K562 (cell line): ENCODE measurements at places on chromosomes 16 and 17. TPM values are rescaled to one million over a fixed set of nuclear protein-coding genes. Genes with fewer than 3 reads are reported as not detected.
A peak's percentile ranks its signal among the peaks of the same experiment; 100 is the strongest.

Gene SLC13A5
- total RNA-seq, result 0.04 and 0.09 TPM in 2 replicates

Gene TOX3
- total RNA-seq, result 0.18 TPM in 1 of 2 replicates, not detected in the other

DNA sequence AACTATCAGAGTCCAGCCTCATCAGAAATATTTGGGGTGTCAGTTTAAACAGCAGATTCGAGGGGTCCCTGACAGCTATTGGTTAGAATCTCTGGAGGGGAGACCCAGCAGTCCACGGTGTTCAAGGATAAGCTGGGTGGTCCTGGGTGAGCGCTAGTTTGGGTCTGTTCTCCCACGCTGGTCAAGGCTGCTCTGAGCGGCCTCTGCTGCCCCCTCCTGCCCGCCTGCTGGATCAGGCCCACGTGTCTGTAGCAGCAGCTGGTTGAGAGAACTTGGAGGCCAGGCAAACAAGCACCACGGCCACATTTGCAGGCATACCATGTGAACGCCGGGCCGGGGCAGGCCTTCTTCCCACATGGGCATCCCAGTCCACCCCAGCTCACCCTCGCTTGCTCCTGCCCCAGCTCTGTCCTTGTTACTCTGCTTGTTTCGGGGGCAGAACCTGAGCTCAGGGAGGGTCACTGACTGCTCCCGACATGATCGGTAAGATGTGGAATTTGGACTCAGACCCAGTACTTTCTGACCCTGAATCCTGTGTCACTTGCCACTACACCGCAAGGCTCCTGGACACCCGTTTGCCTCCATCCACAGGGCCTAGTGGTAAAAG, 7.4 kb downstream of the FOXF1 start:
- H3K27ac ChIP-seq, result no peak overlapping the region
- DNase-seq, result peak; percentile 62
- H3K4me1 ChIP-seq, result peaks cover 11% of the 10 kb centered on the region
- H3K27me3 ChIP-seq, result peaks cover 86% of the 10 kb centered on the region
- H3K36me3 ChIP-seq, result no peaks in the 10 kb centered on the region

- no peak for DNase-seq
- no peak overlapping the region for H3K4me3 ChIP-seq
- no peaks in the 10 kb centered on the region for H3K27me3 ChIP-seq
- peaks cover 13% of the 10 kb centered on the region; the same call in 2 of the 3 replicates for H3K36me3 ChIP-seq
- H3K4me1 ChIP-seq, result peaks cover 5% of the 10 kb centered on the region; the same call in 1 of the 2 replicates
These were observed 6.3 kb downstream of the C17orf75 start for GRCh38 chr17:32335687-32336086.

- H3K4me1 ChIP-seq, result no peaks in the 10 kb centered on the region; the same call in 1 of the 3 replicates
- peak; percentile 62 for DNase-seq
- H3K27me3 ChIP-seq, result no peaks in the 10 kb centered on the region
- H3K4me3 ChIP-seq, result peak overlapping the region; percentile 93
- H3K27ac ChIP-seq, result peak overlapping the region; percentile 90
These were observed 984 bp downstream of the CENPV start for GRCh38 chr17:16352303-16352666.

- H3K4me3 ChIP-seq, result no peak overlapping the region
- DNase-seq, result no peak
- no peaks in the 10 kb centered on the region for H3K27me3 ChIP-seq
- H3K36me3 ChIP-seq, result peaks cover 89% of the 10 kb centered on the region
- H3K27ac ChIP-seq, result no peak overlapping the region
These were observed 21.9 kb downstream of the GLYR1 start for GRCh38 chr16:4825196-4825595.

DNA sequence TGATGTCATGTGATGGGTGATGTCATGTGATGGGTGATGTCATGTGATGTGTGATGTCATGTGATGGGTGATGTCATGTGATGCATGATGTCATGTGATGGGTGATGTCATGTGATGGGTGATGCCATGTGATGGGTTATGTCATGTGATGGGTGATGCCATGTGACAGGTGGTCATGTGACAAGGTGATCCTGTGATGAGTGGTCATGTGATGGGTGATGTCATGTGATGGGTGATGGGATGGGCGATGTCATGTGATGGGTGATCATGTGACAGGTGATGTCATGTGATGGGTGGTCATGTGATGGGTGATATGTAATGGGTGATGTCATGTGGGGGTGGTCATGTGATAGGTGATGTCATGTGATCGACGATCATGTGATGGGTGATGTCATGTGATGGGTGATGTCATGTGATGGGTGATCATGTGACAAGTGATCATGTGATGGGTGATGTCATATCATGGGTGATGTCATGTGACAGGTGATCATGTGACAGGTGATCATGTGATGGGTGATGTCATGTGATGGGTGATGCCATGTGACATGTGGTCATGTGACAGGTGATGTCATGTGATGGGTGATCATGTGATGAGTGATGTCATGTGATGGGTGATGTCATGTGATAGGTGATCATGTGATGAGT, 17.2 kb downstream of the CD300LB start:
- H3K36me3 ChIP-seq, result no peaks in the 10 kb centered on the region; the same call in 2 of the 3 replicates
- no peaks in the 10 kb centered on the region for H3K4me1 ChIP-seq
- H3K4me3 ChIP-seq, result no peak overlapping the region
- H3K27me3 ChIP-seq, result no peaks in the 10 kb centered on the region
- DNase-seq, result peak; percentile 32

GRCh38 chr16:85083051-85083639, 29.1 kb downstream of the CIBAR2 start:
- H3K4me3 ChIP-seq, result no peak overlapping the region
- DNase-seq, result no peak
- peaks cover 12% of the 10 kb centered on the region; the same call in 1 of the 3 replicates for H3K36me3 ChIP-seq
- peaks cover 36% of the 10 kb centered on the region for H3K4me1 ChIP-seq

DNA sequence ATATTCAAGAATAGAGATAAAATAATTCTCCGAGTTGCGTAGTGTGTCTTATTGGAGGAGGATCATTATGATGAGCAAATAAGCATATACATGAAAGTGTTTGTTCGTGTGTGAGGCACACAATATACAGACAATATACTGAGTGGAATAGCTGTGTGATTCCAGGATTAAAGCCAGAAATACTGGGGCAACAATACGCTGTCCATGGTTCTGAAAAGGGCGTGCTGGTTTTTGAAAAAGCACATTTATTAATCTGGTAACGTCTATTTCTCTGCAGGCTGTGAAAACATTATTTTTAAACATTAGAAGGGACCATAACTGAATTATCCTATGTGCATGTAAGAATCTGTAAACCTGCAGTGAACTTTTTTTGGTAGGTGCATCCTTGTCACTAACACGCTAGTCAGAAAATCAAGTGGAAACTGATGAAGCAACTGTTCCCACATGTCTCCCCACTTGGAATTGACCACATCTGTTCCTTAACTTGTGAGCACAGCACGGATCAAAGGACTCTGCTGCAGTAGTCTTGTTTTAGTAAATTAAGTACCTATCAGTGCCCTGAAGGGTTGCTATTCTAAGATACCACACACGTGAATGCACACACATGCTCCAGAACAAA, 346.0 kb downstream of the GRIN2A start:
- no peak overlapping the region for H3K4me3 ChIP-seq
- no peaks in the 10 kb centered on the region for H3K4me1 ChIP-seq
- H3K36me3 ChIP-seq, result no peaks in the 10 kb centered on the region
- no peaks in the 10 kb centered on the region for H3K27me3 ChIP-seq

- no peak overlapping the region for H3K4me3 ChIP-seq
- H3K27me3 ChIP-seq, result no peaks in the 10 kb centered on the region
- H3K27ac ChIP-seq, result no peak overlapping the region
- H3K4me1 ChIP-seq, result no peaks in the 10 kb centered on the region
- peaks cover 52% of the 10 kb centered on the region for H3K36me3 ChIP-seq
These were observed 95.8 kb downstream of the USP32 start for GRCh38 chr17:60296177-60296576.

- no peak overlapping the region; the same call in 2 of the 3 replicates for H3K27ac ChIP-seq
- H3K27me3 ChIP-seq, result no peaks in the 10 kb centered on the region
- H3K36me3 ChIP-seq, result no peaks in the 10 kb centered on the region
- DNase-seq, result peak; percentile 74
These were observed 18.5 kb downstream of the PLLP start for GRCh38 chr16:57265850-57266530.

- no peak overlapping the region for H3K27ac ChIP-seq
- no peaks in the 10 kb centered on the region for H3K4me1 ChIP-seq
- DNase-seq, result no peak
- H3K27me3 ChIP-seq, result no peaks in the 10 kb centered on the region
- H3K4me3 ChIP-seq, result no peak overlapping the region
- H3K36me3 ChIP-seq, result no peaks in the 10 kb centered on the region
These were observed 128.5 kb downstream of the CA10 start for GRCh38 chr17:52030052-52030451.

DNA sequence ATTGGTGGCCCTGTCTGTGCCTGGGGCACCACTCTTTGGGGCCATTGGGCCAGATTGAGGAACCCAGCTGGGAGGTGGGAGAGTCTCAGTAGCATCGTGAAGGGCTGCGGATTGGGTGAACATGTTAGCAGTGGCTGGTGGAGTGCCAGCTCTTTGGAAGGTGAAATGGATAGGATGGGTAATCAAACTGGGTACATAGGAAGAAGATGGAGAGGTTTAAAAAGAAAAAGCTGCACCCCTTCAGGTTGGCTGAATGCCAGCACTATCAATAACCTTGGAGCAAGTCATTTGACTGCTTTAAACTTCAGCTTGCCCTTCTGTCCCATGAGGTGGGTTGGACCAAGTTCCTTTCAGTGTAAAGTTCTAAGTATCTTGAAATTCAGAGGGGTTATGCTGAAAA, 95.0 kb downstream of the RPTOR start:
- no peak overlapping the region for H3K4me3 ChIP-seq
- no peak for DNase-seq
- H3K27ac ChIP-seq, result no peak overlapping the region

- DNase-seq, result no peak
- no peaks in the 10 kb centered on the region for H3K4me1 ChIP-seq
- no peak overlapping the region for H3K4me3 ChIP-seq
These were observed 46.5 kb downstream of the CACNG3 start for GRCh38 chr16:24302636-24303035.
